ENCODE measurements at places on chromosomes 5 and 9. TPM values are rescaled to one million over a fixed set of nuclear protein-coding genes. Genes with fewer than 3 reads are reported as not detected.

PCDHGC4 gene
- 20.0 TPM for total RNA-seq

TRPM3 gene
- total RNA-seq, result 198 TPM

FTMT gene
- total RNA-seq, result not detected

ARRDC3 gene
- total RNA-seq, result 97.4 TPM

TXNDC8 gene
- total RNA-seq, result not detected

CARTPT gene
- 17.0 TPM for total RNA-seq

REXO4 gene
- total RNA-seq, result 19.4 TPM

MEIKIN gene
- total RNA-seq, result 0.17 TPM

SPRY4 gene
- 13.6 TPM for total RNA-seq

C5orf52 gene
- total RNA-seq, result not detected

RACK1 gene
- 2,875 TPM for total RNA-seq

MELK gene
- 12.6 TPM for total RNA-seq

All from spinal cord (tissue), 10 donors.